ENCODE measurements at places on chromosomes 5 and 9. TPM values are rescaled to one million over a fixed set of nuclear protein-coding genes. Genes with fewer than 3 reads are reported as not detected.

DNA sequence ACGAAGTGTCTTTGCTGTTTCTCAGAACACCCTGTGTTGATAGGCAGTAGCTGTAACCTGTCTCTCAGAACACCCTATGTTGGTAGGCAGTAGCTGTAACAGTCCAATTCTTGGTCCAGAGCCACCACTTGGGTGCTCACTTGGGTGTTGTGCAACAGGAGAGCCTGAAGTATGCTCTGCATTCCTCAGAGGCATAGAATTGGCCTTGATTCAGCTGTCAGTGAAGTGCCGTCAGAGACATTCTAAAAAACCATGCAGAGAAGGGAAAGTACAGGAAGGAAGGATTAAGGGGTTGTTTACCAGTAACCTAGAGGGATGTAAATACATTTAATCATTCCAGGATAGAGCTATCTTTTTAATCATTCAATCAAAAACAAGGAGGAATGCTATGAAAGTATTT is 231.2 kb downstream of the ARRDC3 start:
- H3K4me1 ChIP-seq: no peaks in the 10 kb centered on the region
- H3K27me3 ChIP-seq: no peaks in the 10 kb centered on the region
- no peak for DNase-seq

- H3K27ac ChIP-seq: no peak overlapping the region
- H3K27me3 ChIP-seq: no peaks in the 10 kb centered on the region
Measured at GRCh38 chr9:16912197-16912596, 41.7 kb upstream of the BNC2 start.

GRCh38 chr9:127199001-127199791 is 65.4 kb upstream of the GARNL3 start:
- H3K27ac ChIP-seq: no peak overlapping the region
- H3K27me3 ChIP-seq: no peaks in the 10 kb centered on the region
- H3K4me1 ChIP-seq: no peaks in the 10 kb centered on the region
- no peaks in the 10 kb centered on the region for H3K36me3 ChIP-seq

GRCh38 chr9:34271265-34272006 is 57.6 kb downstream of the KIF24 start:
- no peak overlapping the region for H3K27ac ChIP-seq
- no peaks in the 10 kb centered on the region for H3K36me3 ChIP-seq
- H3K4me3 ChIP-seq: no peak overlapping the region
- no peak for DNase-seq
- no peaks in the 10 kb centered on the region for H3K27me3 ChIP-seq

The EIF4EBP3 gene
- 19.1 TPM for total RNA-seq

The ADAMTS12 gene
- 1.1 TPM for total RNA-seq

The PCDHA8 gene
- not detected for total RNA-seq

All from right lobe of liver (tissue), 6 donors.